Hypothalamus (tissue), 51 donors: ENCODE measurements at places on chromosomes 12 and 14.
A peak's percentile ranks its signal among the peaks of the same experiment; 100 is the strongest.

- no peak for DNase-seq
Measured at GRCh38 chr14:82528016-82528415, 994.4 kb upstream of the SEL1L start.

DNA sequence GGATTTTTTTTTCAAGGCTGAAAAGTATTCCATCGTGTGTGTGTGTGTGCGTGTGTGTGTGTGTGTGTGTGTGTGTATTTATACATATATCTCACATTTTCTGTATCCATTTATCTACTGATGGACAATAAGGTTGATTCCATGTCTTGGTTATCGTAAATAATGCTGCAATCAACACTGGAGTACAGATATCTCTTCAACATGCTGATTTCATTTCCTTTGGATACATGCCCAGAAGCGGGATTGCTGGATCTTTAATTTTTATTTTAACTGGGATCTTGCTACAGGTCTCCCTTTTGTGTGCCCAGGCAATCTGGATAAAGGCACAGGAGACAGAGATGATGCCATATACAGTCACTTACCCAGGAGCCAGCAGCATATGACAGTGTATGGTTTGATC, 338.1 kb downstream of the SOX5 start:
- DNase-seq = no peak

DNA sequence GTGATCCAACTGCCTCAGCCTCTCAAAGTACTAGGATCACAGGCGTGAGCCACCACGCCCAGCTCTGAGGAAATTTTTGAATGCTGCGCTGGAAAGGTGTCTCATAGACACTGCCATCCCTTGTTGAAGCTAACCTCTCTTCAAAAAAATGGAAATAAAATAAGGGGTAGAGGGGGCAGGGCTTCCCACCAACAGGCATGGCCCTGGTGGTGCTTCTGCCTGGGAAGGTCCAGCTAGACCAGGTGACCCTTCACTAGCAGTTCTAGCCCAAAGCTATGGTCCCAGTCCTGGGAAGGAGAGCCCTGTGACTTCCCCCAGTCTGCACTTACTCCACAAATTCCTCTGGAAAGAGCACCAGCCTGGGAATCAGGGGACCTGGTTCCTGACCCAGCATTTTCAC, 45.7 kb upstream of the TSPAN11 start:
- DNase-seq = no peak

GRCh38 chr14:105474483-105475268, at the start of gene CRIP2:
TSS of gene CRIP2 (plus strand) at chr14:105474821. CDS start at chr14:105474863, 42 bp downstream.
- DNase-seq = no peak

DNA sequence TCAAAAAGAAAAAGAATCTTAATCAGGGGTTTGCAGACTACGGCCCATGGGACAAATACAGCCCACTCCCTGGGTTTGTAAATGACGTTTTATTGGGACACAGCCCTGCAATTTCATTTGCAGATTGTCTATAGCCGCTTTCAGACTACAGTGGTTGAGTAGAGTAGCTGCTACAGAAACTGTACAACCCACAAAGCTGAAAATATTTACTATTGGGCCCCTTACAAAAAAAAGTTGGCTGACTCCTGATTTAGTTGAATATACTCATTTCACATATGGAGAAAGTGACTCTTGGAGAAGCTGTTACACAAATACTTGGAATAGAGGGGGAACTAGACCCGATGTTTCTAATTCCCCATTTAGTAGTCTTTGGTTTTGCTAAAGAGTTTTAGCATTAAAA, 162.5 kb upstream of the NOS1 start:
- DNase-seq = no peak

DNA sequence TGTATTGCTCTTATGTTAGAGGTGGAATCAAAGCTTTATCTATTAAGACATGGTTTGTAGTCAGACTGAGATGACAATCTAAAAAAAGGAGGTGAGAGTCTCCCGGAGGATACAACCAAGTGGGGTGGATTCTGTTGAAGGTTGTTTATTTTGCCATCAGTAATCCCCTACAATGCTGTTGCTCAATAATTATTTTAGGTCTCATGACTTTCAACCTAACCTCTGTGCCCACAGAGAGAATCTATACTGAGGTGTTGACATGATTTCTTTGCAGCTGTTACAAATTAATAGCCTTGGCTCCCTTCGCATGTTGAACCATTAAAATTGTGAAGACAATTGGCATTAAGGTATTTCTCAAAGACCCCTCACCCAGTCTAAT, 28.7 kb upstream of the FOS start:
- DNase-seq = no peak

DNA sequence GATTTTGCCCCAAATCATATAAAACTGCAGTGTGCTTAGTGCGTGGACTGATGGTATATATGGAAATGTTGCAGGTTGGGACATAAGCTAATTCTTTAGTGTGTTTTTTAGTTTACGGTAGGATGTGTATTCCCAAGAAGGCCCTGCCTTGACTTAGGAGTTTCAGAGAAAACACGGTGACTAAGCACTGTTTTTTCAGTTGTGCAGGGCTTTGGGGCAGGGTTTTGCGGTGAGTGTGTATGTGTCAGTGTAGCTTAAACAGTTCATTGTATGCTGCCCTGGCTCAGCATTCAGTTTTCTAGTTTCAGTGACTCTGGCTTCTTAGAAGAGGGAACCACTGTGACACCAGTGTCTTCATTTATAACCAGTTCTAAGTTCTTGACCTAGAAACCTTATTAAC, 101.2 kb downstream of the AKAP6 start:
- DNase-seq = no peak

GRCh38 chr14:30798516-30798915, 75.8 kb upstream of the COCH start:
- DNase-seq = no peak

DNA sequence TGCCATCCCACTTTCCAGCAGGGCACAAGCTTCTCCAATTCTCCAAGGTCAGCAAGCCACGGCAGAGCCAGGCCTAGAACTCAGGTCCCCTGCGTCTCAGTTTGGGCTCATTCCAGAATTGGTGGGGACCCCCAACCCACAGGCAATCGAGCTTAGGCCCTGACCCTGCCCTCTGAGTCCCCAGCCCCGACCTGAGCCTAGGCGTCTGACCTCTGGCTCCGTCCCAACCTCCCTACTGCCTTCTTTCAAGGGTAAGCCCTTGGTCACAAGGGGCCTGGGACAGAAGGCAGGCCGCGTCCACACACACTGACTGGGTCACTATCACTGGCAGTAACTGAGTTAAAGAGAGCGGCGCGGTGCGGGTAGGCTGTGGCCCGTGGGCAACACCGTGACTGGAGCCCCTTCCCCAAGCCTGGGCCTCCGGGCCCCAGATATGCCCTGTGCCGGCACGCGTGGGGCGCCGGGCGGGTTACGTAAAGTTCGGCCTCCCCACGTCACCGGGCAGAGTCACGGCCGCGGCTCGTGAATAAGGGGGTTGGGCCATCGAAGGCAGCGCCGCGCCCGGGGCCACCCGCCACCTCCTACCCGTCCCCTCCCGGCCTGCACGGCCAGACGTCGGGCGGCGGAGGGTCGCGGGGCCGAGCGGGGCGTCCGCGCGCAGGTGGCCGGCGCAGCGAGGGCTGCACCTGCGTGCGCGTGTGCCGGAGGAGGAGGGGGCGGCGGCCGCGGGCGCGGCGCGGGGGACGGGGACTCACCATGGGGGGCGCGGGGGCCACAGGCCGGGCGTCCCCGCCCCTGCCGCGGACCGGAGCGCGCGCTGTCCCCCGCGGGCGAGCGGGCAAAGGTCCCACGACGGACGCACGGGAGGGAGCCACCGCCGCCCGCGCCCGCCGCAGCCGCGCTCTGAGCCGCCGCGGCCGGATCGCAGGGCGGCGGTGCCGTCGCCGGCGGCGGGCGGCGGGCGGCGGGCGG, 516 bp downstream of the ANKRD9 start:
- peak; percentile 51 for DNase-seq

DNA sequence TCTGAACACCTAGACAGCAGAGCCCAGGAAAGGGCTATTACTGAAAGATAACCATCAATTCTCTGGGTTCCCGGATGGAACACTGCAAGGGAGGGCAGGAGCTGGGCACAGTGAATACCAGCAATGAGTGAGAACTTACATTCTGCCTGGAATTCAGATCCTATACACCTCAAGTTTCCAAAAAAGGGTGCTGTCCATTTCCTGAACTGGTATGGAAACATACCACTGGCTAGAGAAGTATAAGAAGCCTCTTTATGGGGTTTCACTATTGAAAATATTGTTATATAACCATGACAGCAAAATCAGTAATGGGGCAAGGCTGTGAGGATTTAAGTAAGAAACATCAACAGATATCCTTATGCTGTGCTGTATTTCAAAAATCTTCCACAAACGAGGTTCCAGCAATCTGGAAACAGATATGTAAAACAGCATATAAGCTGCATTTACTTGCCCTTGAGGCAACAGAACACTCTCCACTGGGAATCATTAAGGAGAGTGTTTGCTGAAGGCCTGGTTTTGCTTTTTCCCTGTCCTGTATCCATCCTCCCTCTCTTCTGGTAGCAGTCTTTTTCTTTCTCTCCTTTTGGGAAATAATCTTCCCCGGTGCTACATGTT, 53.3 kb upstream of the GTF2A1 start:
- no peak for DNase-seq

DNA sequence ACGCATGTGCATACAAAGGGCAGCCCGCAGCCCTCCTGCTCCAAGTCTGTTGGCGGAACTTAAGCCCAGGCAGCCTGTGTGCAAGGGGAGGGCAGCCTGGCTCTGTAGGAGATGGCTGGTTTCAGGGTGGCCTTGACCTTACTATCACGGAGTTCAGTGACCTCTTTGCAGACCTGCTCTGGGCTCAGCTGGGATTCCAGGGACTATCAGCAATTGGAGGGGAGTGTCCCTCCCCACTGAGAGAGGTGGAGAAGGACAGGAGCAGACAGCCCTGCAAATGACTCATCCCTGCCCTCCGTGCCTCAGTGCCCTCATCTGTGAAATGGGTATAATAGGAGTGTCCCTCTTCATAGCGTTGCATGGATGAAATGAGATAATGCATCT, 66.2 kb upstream of the DLK1 start:
- DNase-seq = no peak

GRCh38 chr12:104455578-104456416, 951 bp upstream of the CHST11 start:
- DNase-seq = no peak

DNA sequence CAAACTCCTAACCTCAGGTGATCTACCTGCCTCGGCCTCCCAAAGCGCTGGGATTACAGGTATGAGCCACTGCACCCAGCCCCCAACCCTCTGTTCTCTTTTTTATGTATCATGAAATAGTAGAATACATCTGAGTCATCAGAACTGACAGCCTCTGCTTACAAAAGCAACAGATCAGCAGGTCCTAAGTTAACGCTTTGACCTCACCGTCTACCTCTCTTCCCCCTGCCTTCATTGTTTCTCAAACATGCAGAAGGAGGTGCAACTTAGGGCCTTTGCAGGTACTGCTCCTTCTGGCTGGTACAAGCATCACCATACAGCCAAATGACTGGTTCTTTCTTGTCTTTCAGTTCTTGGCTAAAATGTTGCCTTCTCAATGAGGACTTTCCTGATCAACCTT, 249.2 kb downstream of the PAWR start:
- DNase-seq = no peak

DNA sequence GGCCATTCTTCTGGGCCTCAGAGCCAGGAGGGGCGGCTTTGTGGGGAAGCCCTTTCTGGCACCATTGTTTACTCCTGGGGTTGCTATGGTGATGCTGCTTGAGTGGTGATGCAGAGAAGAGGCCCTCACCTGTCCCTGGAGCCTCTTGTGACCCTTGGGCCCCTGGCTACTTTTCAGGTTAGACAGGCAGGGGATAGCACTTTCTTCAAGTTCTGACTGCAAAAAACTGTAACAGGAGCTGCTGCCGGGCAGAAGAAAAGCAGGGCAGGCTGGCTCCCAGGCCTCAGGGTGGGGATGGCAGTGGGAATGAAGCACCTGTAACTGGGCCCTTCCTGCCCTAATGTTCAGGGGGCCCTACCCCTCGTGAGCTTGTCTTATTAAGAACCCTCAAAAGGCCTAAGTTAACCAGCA, at the start of gene TEX52:
Gene TEX52 (minus strand): TSS at position 19 of the 411 bp plus-strand sequence. CDS start 13 bp downstream, at position 6.
- DNase-seq = no peak

DNA sequence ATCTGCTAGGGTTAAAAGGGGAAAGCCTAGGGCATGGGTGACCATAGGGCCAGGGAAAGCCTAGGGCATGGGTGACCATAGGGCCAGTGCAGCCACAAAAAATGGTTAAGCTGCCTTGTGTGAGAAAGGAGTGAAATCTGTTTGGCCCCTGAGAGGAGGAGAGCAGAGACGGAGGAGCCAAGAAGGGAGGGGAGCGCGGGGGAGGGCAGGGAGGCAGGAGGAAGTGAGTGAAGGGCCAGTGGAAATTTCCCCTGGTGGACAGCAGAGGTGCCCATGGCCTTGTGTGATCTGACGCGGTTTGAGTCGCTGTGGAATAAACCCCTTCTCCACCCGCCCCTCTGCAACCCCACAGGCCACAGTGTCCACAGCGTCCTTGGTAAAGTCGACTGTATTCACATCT, 618 bp upstream of the AQP6 start:
- no peak for DNase-seq

DNA sequence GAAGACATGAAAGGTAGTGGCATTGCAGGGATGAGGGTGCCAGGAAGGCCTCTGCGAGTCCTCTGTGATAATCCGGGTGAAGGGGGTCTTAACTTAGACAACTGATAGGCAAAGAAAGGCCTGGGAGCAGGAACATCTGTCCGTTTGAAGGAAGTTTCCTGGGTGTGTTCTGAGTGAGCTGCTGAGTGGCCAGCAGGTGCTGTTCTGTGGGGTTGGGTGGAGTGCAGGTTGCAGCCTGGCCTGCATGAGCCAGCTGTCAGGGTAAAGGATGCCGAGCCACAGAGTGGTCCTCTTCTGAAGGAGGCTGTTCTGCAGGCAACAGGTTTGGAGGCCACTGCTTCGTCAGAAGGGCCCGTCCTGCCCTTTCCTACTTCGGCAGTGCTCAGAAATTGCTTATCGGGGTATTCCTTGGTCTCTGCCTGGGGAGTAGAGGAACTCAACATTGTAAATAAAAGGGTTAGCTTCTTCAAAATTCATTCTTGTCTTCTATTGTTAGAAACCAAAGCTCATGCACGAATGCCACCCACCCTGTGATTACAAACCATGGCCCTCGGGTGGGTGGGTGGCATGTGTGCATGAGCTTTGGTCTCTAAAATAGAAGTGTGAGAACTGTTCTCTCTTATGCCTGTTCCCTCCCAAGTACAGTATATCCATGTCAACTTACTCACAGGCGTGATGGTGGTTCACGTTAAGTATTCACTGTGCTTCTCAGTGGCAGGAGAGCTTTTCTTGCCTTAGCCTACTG, 118.9 kb downstream of the CHST11 start:
- no peak for DNase-seq

- DNase-seq = no peak
Measured at GRCh38 chr14:66383257-66383656, 102.9 kb upstream of the CCDC196 start.

DNA sequence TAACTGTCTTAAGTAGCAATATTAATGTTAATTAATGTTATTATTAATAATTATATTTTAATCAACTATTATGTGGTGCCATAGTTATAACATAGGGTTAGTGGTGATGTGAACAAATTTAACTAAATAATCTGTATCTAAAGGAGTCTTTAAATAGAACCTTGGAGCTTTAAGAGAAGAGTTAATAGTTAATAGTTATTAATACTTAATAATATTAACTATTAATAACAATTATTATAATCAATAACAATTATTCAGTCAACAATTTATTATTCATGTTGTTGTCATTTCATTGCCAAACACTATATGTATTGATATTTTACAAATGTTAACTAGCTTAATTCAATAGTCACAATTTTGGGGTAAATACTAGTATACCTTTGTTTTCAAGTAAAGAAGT, 58.2 kb downstream of the SLC16A7 start:
- no peak for DNase-seq

GRCh38 chr12:56836800-56837663, 73.9 kb downstream of the HSD17B6 start:
- no peak for DNase-seq

GRCh38 chr12:15605881-15606590, 183.2 kb downstream of the EPS8 start:
- no peak for DNase-seq
